ENCODE measurements at places on chromosomes 16 and 17. TPM values are rescaled to one million over a fixed set of nuclear protein-coding genes. Genes with fewer than 3 reads are reported as not detected.

ARSG gene
- not detected for polyA plus RNA-seq

GRCh38 chr16:11104168-11105037 lies 151.6 kb downstream of the SOCS1 start:
- DNase-seq = no peak
- H3K27ac ChIP-seq = no peak overlapping the region
- H3K4me1 ChIP-seq = peaks cover 12% of the 10 kb centered on the region

IL34 gene
- 1.5 TPM for polyA plus RNA-seq

SULT1A2 gene
- polyA plus RNA-seq = 228 TPM

DNA sequence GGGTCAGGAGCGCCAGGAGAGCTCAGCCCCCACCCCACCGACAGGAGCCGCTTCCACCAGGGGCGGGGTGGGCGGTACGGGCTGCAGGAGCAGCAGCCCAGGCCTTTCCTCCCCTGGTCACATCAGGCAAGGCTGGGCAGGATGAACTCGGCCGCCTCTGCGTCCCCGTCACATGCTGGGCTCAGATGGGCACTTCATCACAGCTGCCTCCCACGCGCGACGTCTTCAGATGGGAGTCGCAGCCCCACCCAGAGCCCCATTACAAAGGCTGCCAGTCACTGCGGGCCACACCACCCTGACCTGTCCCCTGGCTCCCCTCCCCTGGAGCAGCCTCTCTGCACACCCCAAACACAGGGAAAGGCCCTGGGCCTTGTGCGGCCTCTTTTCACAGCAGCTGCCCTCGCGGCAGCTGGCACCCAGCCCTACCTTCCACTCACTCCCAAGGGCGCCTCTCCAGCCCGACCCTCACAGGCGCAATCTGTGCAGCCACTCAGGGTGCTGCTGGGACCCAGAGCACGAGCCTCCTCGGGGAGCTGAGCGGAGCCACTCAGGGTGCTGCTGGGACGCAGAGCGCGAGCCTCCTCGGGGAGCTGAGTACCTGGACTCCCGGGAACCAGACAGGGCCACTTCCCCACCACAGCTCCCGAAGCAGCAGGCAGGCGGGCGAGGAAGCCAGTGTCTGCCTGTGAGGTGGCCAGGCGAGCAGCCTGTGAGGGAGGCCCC lies 4.7 kb downstream of the ZNF598 start:
- H3K4me3 ChIP-seq = no peak overlapping the region
- no peaks in the 10 kb centered on the region for H3K4me1 ChIP-seq
- DNase-seq = no peak
- H3K27ac ChIP-seq = no peak overlapping the region
- H3K27me3 ChIP-seq = no peaks in the 10 kb centered on the region

GRCh38 chr17:1343554-1343953 lies 56.5 kb downstream of the YWHAE start:
- H3K27ac ChIP-seq = no peak overlapping the region
- H3K36me3 ChIP-seq = peaks cover 5% of the 10 kb centered on the region
- H3K4me1 ChIP-seq = no peaks in the 10 kb centered on the region
- no peak for DNase-seq
- H3K27me3 ChIP-seq = no peaks in the 10 kb centered on the region
- no peak overlapping the region for H3K4me3 ChIP-seq

DNA sequence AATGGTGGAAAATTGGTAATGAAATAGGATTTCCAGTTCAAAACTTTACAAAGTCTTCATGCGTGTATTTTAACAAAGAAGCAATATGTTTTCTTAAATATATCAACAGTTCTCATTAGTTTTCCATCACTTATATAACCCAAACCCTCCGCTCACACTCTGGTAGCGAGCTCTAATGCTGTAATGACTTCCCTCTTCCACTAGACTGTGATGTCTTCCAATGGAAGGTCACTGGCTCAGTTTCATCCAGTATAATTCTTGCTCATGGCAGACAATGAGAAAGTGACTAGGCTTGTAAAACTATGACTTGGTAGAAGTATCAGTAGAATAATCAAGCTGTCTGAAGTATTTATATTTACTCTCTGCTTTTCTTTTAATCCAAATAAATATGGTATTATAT lies 32.8 kb downstream of the NETO2 start:
- no peak for DNase-seq
- H3K36me3 ChIP-seq = no peaks in the 10 kb centered on the region
- H3K27me3 ChIP-seq = no peaks in the 10 kb centered on the region
- no peak overlapping the region for H3K4me3 ChIP-seq
- H3K27ac ChIP-seq = no peak overlapping the region

GRCh38 chr17:72890711-72891110 lies 201.8 kb downstream of the SLC39A11 start:
- H3K4me3 ChIP-seq = no peak overlapping the region
- H3K36me3 ChIP-seq = no peaks in the 10 kb centered on the region
- H3K27me3 ChIP-seq = no peaks in the 10 kb centered on the region
- H3K27ac ChIP-seq = no peak overlapping the region
- no peak for DNase-seq

- no peaks in the 10 kb centered on the region for H3K27me3 ChIP-seq
- H3K27ac ChIP-seq = no peak overlapping the region
- H3K4me3 ChIP-seq = no peak overlapping the region
- peaks cover 2% of the 10 kb centered on the region for H3K4me1 ChIP-seq
- no peak for DNase-seq
Measured at GRCh38 chr16:89410794-89411309, 79.5 kb downstream of the ANKRD11 start.

GRCh38 chr16:56267888-56268287 lies 76.6 kb downstream of the GNAO1 start:
- DNase-seq = no peak
- H3K4me3 ChIP-seq = no peak overlapping the region
- no peaks in the 10 kb centered on the region for H3K36me3 ChIP-seq
- H3K27me3 ChIP-seq = no peaks in the 10 kb centered on the region
- H3K27ac ChIP-seq = no peak overlapping the region
- no peaks in the 10 kb centered on the region for H3K4me1 ChIP-seq

NIP7 gene
- polyA plus RNA-seq = 16.4 TPM

TBC1D3G gene
- 2.7 TPM for polyA plus RNA-seq

DNA sequence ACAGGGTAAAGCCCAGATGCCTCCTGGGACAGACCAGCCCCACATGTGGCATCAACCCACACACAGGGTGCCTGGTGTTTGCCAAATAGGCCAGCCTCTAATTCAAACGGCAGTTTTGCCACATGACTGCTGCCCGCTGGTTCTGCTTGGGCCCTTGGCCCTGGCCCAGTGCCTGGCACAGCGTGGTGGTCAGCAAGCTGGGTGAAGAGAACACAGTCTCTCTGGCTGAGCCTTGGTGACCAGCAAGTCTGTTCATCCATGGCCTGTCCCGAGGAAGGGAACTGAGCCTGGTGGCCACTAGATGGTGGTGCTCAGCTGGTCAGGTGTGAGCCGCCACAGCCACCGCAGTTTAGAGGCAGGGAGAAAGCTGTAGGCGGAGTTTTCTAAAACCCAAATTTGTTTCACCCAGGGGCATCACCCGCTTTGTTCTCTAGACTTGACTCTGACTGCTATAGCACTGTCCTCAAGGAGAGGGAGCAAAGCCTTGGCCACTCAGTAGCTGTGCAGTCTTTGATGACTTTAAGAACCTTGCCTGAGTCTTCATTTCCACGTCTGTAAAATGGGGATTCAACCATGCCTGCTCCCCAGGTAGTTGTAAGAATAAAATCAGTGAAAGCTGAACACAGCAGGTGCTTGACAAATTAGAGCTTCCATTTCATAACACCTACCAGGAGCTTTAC lies 4.7 kb upstream of the GFAP start:
- no peaks in the 10 kb centered on the region for H3K36me3 ChIP-seq
- peak; percentile 76 for DNase-seq
- no peaks in the 10 kb centered on the region for H3K4me1 ChIP-seq
- H3K27me3 ChIP-seq = no peaks in the 10 kb centered on the region

DNA sequence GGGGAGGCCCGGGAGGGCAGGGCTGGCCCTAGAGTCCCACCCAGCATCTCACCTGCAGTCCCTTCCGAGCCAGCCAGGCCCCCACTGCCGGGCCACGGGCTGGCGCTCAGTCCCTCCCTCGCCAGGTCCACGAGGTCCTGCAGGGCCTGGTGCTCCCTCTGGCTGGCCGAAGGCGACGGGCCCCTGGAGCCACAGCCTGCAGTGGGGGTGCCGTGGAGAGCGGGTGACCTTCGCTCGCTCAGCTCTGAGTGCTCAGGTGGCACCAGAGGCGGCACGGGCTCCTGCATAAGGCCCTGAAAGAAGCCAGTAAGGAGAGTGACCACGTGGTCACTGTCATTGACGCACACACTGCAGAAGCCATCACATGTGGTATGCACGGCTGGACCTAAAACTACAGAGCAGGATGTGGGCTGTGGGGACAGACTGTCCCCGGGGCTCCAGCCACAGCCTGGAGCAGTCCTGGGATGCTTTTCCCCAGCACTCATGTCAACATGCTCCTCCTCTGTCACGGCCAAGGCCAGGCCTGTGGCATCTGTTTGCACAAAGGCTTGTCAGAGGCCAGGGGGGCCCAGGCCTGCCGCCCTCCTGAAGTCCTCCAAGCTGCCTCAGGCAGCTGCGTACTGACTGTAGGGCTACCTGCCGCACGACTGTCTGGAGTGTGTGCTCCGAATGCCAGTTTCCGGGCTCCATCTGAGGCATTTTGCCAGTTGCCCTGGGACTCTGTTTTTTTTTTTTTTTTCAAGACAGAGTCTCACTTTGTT lies 15.1 kb downstream of the SLX4 start:
- no peaks in the 10 kb centered on the region for H3K36me3 ChIP-seq
- H3K27me3 ChIP-seq = no peaks in the 10 kb centered on the region
- no peak overlapping the region for H3K27ac ChIP-seq
- no peak for DNase-seq

ACSM5 gene
- 0.97 TPM for polyA plus RNA-seq

DNA sequence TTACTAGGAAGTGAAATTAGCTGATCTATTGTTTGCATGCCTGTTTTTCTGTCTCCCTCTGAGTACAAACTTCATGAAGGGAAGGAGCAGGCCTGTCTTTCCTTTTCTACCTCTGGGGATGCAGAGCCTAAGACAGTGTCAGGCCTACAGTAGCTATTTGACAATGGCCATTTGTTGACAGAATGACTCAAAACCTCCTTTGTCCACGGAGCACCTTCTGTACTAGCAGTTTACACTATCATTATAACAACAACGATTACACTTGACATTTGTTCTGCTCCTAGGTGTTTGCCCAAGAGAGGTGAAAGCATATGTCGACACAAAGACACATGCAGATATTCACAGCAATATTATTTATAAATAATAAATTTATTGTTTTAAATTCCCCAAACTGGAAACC lies 132.3 kb upstream of the IRX3 start:
- no peaks in the 10 kb centered on the region for H3K4me1 ChIP-seq
- no peak for DNase-seq
- H3K27ac ChIP-seq = no peak overlapping the region
- no peaks in the 10 kb centered on the region for H3K27me3 ChIP-seq
- H3K4me3 ChIP-seq = no peak overlapping the region

GRCh38 chr17:38352245-38353085 lies 821 bp downstream of the SOCS7 start:
- DNase-seq = peak; percentile 25
- peaks cover 2% of the 10 kb centered on the region for H3K36me3 ChIP-seq
- peak overlapping the region; percentile 94 for H3K4me3 ChIP-seq
- H3K27me3 ChIP-seq = no peaks in the 10 kb centered on the region
- no peak overlapping the region for H3K27ac ChIP-seq
- peaks cover 4% of the 10 kb centered on the region for H3K4me1 ChIP-seq

- no peak for DNase-seq
- H3K4me1 ChIP-seq = no peaks in the 10 kb centered on the region
- no peak overlapping the region for H3K4me3 ChIP-seq
- H3K27me3 ChIP-seq = no peaks in the 10 kb centered on the region
- H3K27ac ChIP-seq = no peak overlapping the region
Measured at GRCh38 chr17:17874478-17874877, 37.7 kb upstream of the SREBF1 start.

DNA sequence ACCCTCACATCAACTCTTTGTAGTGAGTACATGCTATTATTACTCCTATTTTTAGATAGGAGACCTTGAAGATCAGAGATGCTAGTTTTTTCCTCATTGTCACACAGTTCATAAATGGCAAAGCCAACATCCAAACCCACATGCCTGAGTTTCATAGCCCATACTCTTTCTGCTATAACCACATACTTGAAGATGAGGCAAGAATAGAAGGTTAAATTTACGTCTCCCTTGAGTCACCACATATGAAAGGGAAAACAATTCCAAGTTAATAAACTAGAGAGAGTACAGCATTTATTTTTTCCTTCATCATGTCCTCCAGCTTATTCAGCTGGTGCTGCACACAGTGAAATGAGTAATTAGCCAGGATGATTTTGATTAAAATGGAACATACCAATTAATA lies 23.7 kb downstream of the NUDT7 start:
- H3K4me1 ChIP-seq = no peaks in the 10 kb centered on the region
- no peak overlapping the region for H3K27ac ChIP-seq
- H3K4me3 ChIP-seq = no peak overlapping the region
- no peaks in the 10 kb centered on the region for H3K27me3 ChIP-seq
- DNase-seq = no peak
- no peaks in the 10 kb centered on the region for H3K36me3 ChIP-seq

DNA sequence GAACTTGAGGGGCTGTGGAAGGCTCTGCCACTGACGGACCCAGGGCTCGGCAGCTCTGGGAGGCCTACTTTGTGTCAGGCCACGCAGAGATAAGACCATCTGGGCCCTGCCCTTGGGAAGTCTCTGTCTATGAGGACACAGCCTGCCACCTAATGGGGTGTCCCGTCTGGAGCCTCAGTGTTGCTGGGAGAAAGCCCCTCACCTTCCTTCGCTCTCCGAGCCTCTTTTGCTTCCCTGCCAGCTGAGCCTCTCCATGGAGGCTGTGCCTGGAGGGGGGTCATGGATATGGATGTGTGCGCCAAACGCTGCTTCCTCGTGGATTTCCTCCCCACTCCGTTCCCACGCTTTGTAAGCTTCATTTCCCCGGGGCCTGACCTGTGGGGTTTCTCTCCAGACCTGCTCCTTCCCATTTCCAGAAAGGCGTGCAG lies 228.8 kb downstream of the SEC14L1 start:
- no peak for DNase-seq
- no peak overlapping the region for H3K4me3 ChIP-seq
- H3K4me1 ChIP-seq = peaks cover 56% of the 10 kb centered on the region
- H3K27me3 ChIP-seq = no peaks in the 10 kb centered on the region
- no peak overlapping the region for H3K27ac ChIP-seq

KRTAP9-4 gene
- not detected for polyA plus RNA-seq

Measured in small intestine (tissue), 16 donors.